ENCODE measurements at places on chromosomes 3 and 15.

DNA sequence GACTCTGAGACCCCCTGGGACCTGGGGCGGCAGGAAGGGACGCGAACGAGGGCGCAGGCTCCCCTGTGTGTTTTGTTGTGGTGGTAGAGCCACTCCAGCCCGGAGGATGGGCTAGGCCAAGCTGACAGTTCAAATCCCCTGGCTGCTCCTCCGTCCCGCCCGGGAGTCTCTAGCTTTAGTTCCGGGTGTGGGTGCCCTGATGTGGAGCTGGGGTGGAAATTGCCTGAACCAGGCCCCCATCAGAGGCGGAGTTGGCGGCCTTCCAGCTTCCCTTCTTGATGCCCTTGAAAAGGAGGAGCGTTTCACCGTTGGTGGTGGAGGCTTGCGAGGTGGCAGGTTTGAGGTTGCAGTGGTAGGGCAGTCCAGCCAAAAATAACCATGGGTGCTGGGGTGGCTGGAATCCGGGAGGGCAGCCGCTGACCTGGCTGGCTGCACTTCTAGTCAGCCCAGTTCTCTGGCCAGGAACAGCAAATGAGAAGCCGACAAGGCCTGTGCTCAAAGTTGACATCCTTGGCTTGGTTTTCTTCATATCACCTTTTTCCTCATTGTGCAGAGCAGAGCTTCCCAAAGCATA lies 817 bp downstream of the CLK3 start:
- peak; percentile 72 for DNase-seq

GRCh38 chr15:39084674-39085530 lies 496.0 kb upstream of the THBS1 start:
- peak; percentile 76 for DNase-seq

GRCh38 chr3:80238152-80238551 lies 470.4 kb upstream of the ROBO1 start:
- no peak for DNase-seq

DNA sequence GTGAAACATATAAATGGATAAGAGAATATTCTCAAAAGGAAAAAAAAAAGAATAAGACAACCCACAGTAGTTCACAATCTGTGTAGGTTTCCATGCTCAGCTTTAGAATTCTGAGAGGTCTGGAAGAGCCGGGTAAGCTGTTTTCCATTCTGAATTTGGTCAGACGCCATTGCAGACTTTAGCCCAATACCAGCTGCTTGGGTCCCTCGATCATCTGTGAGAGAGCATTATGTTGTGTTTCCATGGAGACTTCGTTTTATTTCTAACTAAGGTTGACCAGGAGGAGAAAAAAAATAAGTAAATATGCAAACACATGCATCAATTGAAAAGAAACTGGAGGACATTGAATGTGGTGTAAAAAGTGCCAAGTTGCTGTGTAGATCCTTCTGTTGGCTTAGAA lies 25.5 kb downstream of the KCNAB1 start:
- no peak for DNase-seq

- no peak for DNase-seq
Observed at GRCh38 chr3:179713643-179714090, 60.8 kb downstream of the USP13 start.

DNA sequence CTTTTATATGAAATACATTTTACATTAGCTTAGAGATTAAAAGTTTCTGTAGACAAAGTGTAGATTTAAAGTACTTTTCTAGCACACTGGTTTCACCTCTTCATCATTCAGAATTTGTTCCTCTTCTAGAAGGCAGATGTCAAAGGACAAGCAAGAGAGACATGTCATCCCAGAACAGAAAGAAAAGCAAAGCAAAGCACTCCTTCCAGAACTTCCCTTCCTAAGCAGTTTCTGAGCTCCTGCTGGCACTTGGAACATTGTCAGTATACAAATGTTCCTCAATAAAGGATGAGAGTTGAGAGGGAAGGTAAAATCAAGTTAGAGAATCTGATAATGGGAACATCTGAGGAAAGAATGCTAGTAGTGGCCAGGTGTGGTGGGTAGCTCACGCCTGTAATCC lies 26.2 kb downstream of the TMOD3 start:
- DNase-seq: no peak

DNA sequence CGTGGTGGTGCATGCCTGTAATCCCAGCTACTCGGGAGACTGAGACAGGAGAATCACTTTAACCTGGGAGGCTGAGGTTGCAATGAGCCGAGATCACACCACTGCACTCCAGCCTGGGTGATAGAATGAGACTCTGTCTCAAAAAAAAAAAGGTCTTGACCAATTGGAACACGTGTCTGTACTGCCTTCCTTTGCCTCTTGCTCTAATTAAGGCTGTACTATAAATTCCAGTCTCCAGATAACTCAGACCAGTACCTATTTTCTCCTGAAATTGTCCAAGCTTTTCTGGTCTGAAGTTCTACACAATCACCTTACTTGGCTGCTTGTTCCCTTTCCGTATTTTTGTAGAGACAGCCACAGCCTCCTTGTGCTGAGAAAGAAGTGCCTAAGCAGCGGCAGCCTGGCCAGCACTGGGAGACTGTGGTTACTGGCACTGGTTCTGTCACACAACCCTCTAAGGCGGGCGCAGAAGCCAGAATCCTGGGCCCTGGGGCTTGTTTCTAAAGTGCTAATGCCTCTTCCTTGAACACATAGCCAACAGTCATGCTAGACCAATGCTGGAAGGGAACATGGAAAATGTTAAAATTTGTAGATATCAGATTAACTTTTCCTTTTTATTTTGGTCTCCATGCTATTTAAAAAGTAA lies 6.2 kb upstream of the CEP70 start:
- DNase-seq: no peak

DNA sequence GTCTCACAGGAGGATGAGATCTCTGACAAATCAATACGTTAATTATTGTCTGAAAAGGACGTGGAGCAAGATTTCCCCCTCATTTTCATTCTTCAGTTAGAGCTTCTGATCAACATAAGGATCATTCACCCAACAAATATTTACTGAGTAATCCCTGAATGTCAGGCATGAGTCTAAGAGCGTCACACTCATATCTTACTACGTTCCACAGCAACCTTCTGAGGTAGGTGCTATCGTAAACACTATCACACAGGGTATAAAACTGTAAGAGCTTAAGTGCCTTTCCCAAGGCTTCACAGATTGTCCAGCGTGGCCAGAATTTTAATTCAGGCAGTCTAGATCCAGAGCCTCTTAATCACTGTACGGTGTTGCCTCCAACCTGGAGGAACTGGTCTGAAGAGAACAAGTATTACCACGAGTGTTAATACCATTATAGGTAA lies 10.6 kb upstream of the TM4SF1 start:
- DNase-seq: no peak

- no peak for DNase-seq
Observed at GRCh38 chr15:36136049-36136448, 443.4 kb upstream of the CDIN1 start.

- no peak for DNase-seq
Observed at GRCh38 chr15:88542342-88542733, 4.1 kb downstream of the DET1 start.

All from hematopoietic multipotent progenitor cell (in vitro differentiated cells).